ENCODE measurements at places on chromosomes 3 and 15.

GRCh38 chr3:146968204-146968651 is 363.1 kb upstream of the PLSCR5 start:
- no peak for DNase-seq

DNA sequence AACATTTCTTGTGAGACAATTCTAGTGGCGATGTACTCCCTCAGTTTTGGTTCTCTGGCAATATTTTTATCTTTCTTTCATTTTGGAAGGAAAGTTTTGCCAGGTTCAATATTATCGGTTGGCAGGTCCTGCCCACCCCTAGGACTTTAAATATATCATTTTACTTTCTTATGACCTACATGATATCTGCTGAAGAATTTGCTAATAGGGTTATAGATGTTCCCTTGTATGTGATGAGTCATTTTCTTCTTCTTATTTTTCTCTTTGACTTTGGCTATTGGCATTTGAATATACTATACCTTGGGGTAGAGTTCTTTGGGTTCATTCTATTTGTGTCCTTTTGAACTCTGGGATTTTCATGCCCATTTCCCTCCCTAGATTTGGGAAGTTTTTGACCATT is 89.7 kb downstream of the GMNC start:
- no peak for DNase-seq

DNA sequence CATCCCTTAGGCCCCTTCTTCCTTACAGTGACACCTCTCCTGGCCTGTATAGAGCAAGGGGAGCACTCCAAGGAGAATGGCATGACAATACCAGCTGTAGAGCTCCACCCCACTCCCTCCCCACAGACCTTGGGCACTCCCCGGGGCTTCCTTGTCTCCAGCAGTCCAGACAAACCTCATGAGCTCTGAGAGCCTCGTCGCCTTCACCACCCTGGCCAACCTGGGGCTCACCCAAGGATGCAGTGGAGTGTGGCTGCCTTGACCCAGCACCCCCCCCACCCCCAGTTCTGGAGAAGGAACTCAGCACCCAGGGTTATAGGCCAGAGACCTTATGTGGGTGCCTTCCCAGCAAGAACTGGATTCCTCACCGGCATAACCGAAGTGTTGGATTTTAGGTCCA is 7.4 kb upstream of the SLCO2A1 start:
- no peak for DNase-seq

GRCh38 chr3:58666683-58667082 is at the start of gene FAM3D:
Gene FAM3D (minus strand): TSS chr3:58666774. CDS start chr3:58655563, 11,211 bp downstream.
- DNase-seq, result peak; percentile 49

GRCh38 chr3:25713341-25713985 is 48.8 kb upstream of the TOP2B start:
- no peak for DNase-seq

DNA sequence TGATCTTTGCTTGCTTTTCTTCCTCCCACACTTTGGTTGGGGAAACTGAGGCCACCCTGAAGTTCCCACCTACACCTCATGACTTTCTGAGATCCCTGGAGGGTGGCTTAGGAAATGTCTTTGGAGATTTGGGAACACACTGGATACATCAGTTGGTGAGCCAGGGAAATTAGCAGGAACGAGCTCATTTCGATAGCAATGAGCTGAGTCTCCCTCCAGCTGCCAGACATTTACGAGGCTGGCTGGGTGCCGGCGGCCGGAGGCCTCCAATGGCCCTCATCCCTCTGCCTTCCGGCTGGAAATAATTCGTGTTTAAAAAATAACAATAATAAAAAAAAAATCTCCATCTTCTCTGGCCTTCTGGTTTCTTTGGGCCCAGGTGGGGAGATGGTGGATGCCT is 38.8 kb downstream of the SMAD6 start:
- no peak for DNase-seq

DNA sequence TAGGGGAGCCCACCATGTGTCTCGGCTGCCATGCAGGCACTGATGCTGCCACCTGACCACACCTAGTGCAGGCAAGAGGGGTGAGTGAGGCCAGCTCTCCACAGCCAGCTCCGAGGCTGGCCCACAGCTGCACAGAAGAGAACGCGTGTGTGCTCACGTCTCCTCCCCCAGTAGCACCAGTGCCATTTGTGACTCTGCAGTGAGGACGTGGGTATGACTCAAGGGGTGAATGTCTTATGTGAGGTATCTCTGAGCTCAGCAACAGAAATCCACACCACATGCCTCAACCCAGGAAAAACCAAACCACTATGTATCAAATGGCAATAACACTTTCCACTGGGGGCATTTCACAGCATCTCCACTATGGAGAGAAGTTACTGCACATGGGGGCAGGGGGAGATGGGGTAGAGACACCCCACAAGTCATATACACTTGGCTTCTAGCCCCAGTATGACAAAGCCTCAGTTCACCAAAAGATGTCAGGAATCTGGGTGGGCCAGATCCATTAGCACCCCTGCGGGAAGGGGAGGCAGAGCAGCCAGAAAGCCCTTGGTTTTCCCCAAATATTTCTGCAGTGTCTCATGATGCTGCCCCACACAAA is 87.6 kb downstream of the LRIG1 start:
- no peak for DNase-seq

GRCh38 chr3:45987368-45988291 is 8.0 kb downstream of the FYCO1 start:
- DNase-seq, result no peak
